DMS79 (cell line): ENCODE measurements at places on chromosomes 1 and 21.

DNA sequence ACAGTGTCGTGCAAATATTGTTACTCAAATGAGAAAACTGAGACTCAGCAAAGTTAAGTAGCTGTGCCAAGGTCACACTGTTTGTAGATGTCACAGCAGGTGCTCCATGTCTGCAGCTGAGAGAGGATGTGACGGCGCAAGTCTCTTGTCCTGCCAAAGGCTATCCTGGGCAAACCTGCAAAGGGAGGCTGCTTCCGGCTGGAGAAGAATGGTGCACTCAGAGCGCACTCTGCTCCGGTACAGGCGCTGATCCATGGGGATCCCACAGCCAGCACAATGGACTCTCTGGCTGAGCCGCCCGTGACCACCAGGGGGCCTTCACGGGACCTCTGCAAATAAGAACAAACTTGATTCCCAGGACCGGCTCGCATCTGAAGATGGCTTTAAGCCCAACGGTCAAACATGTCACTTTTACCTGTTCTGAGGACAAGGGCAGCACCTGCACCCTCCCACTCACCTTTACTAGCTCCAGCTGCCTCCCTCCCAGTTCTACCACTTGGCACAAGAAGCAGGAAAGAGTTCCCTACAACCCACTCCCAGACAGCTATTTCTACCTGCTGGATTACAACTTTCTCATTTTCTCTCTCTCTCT lies 21.9 kb downstream of the RD3 start:
- DNase-seq: peak; percentile 66

- DNase-seq: no peak
These were observed 83.7 kb downstream of the DPYD start for GRCh38 chr1:97837161-97837560.

DNA sequence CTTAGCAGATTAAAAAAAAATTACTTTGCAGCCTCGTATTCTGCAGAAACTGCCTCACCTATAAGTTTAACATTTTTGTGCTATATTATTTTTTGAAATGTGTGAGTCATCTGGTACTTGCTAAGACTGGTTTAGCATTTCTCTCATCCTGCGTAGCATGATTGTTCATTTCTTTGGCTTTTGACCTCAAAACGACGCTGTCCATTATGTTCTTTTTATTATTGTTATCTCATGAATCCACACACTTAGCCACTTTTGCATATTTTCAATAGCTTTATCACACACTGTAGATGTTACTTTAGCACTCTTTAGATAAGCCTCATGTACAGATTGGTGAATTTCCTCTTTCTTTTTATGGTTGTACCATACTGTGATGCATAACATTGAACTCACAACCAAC lies 1004.9 kb upstream of the NCAM2 start:
- no peak for DNase-seq

- DNase-seq: no peak
These were observed 14.1 kb downstream of the PFKFB2 start for GRCh38 chr1:207067185-207067584.
